Dermis microvascular lymphatic vessel endothelial cell (primary cell): ENCODE measurements at places on chromosomes 16 and 17. TPM values are rescaled to one million over a fixed set of nuclear protein-coding genes. Genes with fewer than 3 reads are reported as not detected.
A peak's percentile ranks its signal among the peaks of the same experiment; 100 is the strongest.

GRCh38 chr16:2485811-2486507, 11.0 kb downstream of the TBC1D24 start:
- DNase-seq = no peak

GRCh38 chr17:67496286-67496685, 119.2 kb downstream of the PITPNC1 start:
- DNase-seq = no peak

DNA sequence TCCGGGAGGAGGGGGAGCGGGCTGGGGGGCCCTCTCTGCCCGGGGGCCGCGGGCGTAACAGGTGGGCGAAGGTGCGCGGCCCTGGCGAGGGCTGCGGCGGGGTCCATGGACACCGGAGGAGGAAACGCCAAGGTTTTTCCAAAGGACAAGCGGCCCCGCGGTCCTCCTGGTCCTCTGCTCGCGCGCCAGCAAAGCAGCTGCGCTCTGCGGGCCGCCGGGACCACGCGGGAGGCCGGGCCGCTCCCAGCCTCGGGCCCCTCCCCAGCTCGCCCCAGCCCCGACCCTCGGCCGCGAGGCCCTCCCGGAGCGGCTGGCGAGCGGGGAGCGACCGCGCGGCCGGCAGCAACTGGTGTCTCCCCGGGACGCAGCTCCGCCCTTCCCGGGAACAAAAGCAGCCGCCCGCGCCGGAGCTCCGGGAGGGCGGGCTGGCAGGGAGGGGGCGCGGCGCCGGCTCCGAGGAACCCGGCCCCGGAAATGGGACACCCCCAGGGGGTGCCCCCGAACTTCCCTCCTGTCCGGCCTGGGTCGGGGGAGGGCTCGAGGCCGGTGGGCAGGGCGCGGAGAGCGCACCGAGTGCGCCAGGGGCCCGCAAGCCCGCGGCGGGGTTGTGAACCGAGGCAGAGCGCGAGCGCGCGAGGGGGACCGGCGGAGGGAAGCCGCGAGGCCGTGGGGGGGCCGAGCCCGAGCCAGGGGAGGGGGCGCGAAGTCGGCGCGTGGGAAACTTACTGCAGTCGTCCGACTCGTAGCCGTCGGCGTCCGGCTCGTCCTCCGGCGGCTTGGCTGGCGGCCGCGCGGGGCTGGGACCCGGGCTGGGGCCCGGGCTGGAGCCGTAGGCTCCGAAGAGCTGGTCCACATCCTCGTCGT, 837 bp downstream of the DOC2B start:
- no peak for DNase-seq

- DNase-seq = no peak
These were observed 6.7 kb downstream of the MRPL58 start for GRCh38 chr17:75019146-75019545.

GRCh38 chr17:38584350-38584925, 21.3 kb downstream of the SRCIN1 start:
- DNase-seq = no peak

DNA sequence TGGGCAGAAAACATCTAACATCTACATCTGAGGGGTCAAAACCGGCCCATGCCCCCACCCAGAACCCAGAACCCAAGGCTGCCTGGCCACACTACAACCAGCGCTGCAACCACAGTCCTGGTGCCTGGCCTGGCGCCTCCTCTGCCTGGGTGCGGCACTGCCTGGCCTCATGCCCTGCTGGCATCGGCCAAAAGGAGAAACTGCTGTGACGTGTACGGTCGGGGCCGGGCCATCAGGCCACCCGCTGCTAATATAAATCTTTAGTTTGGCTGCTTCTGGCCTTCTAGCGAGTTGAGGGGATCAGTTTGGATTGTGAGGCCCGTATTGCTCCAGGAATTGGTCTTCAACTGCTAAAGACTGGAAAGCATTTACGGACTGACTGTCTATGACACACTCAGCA, 22.8 kb downstream of the TMEM204 start:
- DNase-seq = no peak

DNA sequence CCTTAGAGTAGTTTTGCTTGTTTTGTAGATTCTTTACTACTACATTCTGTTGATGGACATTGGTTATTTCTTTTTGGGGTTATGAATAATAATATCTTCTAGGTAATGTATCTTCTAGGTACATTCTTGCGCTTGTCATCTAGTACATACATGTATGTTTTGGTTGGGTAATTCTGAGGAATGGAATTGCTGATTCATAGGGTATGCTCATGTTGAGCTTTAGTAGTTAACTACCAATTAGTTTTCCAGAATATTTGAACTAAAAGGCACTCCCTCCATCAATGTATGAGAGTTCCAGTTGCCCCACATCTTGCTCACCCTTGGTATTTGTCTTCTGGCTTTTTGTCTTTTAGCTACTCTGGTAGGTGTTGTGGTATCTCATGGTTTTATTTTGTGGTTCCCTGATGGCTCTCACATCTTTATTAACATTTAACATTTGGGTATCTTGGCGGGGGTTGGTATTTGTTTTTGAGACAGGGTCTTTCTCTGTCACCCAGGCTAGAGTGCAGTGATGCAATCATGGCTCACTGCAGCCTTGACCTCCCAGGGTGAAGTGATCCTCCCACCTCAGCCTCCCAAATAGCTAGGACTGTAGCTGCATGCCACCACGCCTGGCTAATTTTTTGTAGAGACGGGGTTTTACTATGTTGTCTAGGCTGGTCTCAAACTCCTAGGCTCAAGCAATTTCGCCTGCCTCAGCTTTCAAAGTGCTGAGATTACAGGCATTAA, 47.1 kb downstream of the SLC6A4 start:
- no peak for DNase-seq

DNA sequence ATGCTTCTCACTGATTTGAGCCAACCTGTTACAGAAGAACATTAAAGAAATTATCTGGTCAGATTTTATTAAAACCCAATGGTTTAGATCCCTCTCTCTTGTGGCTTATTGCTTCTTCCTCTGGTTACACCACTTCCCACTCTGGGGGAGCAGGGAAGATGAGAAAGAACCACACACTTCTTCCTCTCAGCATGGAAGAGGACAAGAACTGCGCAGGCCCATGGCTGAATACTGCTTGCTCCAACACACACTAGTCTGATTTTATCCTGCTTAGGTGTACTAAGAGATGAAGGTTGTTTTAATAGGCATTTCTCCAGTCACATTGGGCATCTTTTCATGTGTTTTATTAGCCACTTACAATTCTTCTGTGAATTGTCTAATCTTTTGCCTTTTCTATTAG, 27.6 kb downstream of the MAP3K3 start:
- no peak for DNase-seq

GRCh38 chr16:14014284-14014625, 56.9 kb upstream of the MRTFB start:
- no peak for DNase-seq

- peak; percentile 89 for DNase-seq
These were observed at the start of gene FAM222B for GRCh38 chr17:28842282-28843012. TSS of gene FAM222B (minus strand) at chr17:28842790. CDS start at chr17:28766667, 76,123 bp downstream.

GRCh38 chr17:41723801-41724475, 10.5 kb downstream of the HAP1 start:
- DNase-seq = no peak

DNA sequence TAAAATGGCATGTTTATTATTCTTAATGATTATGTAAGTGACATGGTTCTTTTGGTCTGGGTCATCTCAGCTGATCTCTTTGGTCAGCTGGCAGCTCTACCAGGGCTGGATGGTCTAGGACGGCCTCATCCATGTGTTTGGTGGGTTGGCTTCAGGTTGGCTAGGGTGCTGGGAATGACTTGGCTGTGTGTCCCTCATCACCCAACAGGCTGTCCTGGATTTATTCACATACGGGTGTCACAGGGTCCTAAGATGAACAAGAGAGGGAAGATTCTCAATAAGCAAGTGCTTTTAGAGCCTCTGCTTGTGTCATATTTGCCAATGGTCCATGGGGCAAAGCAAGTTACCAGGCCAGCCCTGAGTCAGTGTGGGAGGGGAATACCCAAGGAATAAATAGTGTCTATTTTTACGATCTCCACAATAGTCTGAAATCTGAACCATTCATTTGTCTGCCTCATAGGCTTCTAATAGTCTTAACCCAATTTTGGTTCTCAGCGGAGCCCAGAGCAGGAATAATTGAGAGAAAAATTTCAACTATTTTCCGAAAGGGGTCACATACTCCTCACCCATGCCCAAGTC, 157.5 kb downstream of the HS3ST2 start:
- DNase-seq = no peak

Gene ATAD5
- 1.5 and 2.7 TPM in 2 replicates for total RNA-seq

Gene CCL3
- total RNA-seq = not detected in 2 replicates

GRCh38 chr17:77189148-77189547, 48.4 kb downstream of the SEC14L1 start:
- no peak for DNase-seq

DNA sequence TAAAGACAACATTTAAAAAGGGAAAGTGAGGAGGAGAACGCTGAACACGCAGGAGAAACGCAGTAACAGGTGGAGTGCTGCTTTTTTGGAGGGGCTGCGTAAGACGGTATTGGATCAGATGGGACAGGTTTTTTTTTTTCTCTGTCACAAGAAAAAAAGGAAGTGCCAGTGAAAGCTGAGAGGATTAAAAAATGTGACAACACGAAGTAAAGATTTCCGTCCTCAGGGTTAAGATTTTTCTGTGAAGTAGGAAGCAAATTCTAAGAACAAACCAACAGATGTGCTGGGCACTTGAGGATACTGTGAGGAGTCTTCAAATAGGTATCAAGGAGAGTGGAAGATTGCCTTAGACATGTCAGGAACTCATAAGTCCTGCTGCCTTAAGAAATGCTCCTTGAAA, 5.8 kb upstream of the ABCA9 start:
- no peak for DNase-seq

DNA sequence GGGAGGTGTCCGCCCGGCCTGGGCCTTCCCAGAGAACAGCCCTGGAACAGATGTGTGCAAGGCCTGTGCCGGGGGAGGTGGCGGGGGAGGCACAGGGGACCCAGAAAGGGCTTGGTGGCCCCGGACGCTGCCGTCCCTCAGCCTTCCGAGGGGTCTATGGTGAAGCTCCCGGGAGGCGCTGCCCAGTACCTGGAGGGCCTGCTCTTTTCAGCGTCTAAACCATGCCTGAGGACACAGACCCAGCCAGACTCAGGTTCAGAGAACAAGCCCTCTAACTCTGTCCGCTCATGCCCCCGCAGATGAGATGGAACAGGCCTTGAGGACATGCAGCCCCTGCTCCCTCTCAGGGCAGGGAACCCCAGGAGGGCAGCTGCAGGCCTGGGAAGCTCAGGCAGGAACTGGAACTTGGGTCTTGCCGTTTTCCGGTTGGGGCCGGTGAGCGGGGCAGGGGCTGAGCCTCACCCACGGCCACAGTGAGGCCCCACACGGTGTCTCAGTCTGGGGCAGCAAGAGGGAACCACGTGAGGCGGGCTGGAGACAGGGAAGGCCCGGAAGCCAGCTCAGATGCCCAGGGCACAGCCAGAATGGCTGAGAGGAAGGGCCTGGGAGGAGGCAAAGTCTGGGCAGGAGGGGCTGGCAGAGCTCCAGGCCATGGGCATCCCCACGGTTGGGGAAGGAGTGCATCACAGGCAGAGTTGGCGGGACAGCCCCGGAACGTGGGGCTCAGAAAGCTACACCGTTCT, 12.5 kb downstream of the SLC16A3 start:
- no peak for DNase-seq

DNA sequence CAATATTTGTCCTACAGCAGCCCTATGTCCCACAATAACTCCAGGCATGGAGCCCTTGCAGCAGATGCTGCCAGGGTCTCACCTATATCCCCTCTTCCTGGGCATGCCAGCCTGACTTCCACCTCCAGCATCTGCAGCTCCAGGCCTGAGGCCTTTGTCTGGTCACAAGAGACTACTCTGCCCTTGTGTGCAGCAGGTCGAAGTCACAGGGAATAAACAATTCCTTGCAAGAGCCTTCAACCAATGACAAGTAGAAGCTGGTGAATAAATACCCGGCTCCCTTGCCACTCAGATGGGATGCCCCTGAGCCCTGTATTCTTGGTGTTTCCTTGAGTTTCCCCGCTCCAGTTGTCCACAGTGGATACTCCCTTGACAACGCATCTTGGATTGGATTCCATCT, 23.0 kb downstream of the CES1 start:
- DNase-seq = no peak

DNA sequence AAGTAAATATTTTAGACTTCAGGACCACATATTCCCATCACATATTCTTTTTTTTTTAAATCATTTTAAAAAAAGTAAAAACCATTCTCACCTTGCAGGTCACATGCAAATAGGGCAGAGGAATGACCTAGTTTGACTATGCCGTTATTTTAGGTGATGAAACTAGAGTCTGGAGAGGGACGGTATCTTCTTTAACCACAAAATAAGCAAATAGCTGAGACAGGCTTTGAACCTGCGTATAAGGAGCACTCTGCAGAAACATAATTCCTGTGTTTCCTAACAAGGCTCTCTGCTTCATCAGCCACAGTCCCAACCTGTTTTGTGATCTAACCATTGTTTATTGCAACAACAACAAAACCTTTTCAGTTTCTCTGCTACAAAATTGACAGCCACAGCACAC, 121.5 kb downstream of the PCTP start:
- DNase-seq = no peak

- DNase-seq = no peak
These were observed 2.9 kb downstream of the UNC119 start for GRCh38 chr17:28549236-28550132.

DNA sequence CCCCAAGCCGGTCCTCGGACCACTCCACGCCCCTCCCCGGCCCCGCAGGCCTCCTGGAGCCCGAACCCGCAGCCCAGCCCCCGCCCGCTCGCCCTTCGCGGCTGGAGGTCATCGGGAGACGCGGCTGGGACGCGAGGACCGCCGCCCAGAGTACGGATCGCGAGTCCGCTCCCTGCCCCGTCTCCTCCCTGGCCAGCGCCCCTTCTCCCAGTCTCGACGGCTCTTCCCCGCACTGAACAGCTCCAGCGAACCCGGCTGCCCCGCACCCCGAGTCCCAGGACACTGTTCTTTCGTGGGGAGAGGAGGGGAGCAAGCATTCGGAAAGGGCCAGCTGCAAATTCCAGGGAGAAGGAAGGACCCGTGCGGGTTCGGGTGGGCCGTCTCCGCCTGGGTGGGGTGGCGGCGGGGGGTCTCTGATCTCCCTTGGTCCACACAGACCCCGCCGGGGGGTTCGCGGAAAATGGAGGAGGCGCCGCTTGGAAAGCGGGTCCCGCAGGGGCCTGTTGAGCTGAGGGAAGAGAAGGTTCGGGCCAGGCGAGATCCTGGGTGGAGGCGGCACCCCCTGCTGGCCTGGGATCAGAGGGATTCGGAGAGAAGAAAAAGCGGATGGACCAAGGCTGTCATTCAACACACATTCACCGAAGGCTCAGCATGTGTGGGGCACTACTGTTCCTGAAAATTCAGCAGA, 632 bp upstream of the RTN4RL1 start:
- no peak for DNase-seq

- DNase-seq = no peak
These were observed 145.9 kb downstream of the HS3ST3B1 start for GRCh38 chr17:14446825-14447224.

Gene MEOX1
- 0.51 and 1.0 TPM in 2 replicates for total RNA-seq

- peak; percentile 70 for DNase-seq
These were observed 121.3 kb downstream of the CDH13 start for GRCh38 chr16:82748026-82748425.

GRCh38 chr17:42814633-42815399, 9.3 kb downstream of the BECN1 start:
- no peak for DNase-seq

DNA sequence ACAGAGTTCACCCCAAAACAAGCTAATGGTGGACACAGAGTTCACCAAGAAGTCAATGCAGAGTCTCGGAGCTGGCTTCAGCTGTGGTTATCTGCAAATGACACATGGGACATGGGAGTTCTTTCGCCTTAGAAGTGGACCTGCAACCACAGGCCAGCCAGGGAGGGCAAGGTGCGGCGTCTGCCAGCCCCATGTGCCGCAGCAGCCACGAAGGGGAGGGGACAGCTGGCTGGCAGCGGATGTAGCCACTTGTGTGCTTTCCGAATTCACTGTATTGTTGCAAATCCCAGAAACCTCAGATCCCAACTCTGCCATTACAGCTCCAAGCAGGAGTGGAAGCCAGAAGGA, 24.8 kb downstream of the LMF1 start:
- DNase-seq = no peak

Gene CDC6
- 8.1 and 15.3 TPM in 2 replicates for total RNA-seq
